ENCODE measurements at places on chromosomes 5 and 9. TPM values are rescaled to one million over a fixed set of nuclear protein-coding genes. Genes with fewer than 3 reads are reported as not detected.

SPINK13 gene
- total RNA-seq, result not detected

ANKRD34B gene
- total RNA-seq, result 0.10 TPM

TRIM7 gene
- 3.0 TPM for total RNA-seq

SPEF2 gene
- total RNA-seq, result 2.3 TPM

PCDHB3 gene
- 3.6 TPM for total RNA-seq

ERAP2 gene
- 10.7 TPM for total RNA-seq

CYSTM1 gene
- total RNA-seq, result 104 TPM

ANKRD31 gene
- total RNA-seq, result 0.13 TPM

NIM1K gene
- 0.58 TPM for total RNA-seq

SPINK6 gene
- not detected for total RNA-seq

EMB gene
- total RNA-seq, result 49.1 TPM

INVS gene
- total RNA-seq, result 22.4 TPM

ZFP2 gene
- total RNA-seq, result 1.3 TPM

DCAF10 gene
- 32.3 TPM for total RNA-seq

NPDC1 gene
- 95.3 TPM for total RNA-seq

NTRK2 gene
- total RNA-seq, result 14.4 TPM

SLC22A4 gene
- total RNA-seq, result 5.4 TPM

C5 gene
- 2.1 TPM for total RNA-seq

CYLC2 gene
- not detected for total RNA-seq

Measured in mesenteric fat pad (tissue), 1 donor.